ENCODE measurements at places on chromosomes 4 and X.

DNA sequence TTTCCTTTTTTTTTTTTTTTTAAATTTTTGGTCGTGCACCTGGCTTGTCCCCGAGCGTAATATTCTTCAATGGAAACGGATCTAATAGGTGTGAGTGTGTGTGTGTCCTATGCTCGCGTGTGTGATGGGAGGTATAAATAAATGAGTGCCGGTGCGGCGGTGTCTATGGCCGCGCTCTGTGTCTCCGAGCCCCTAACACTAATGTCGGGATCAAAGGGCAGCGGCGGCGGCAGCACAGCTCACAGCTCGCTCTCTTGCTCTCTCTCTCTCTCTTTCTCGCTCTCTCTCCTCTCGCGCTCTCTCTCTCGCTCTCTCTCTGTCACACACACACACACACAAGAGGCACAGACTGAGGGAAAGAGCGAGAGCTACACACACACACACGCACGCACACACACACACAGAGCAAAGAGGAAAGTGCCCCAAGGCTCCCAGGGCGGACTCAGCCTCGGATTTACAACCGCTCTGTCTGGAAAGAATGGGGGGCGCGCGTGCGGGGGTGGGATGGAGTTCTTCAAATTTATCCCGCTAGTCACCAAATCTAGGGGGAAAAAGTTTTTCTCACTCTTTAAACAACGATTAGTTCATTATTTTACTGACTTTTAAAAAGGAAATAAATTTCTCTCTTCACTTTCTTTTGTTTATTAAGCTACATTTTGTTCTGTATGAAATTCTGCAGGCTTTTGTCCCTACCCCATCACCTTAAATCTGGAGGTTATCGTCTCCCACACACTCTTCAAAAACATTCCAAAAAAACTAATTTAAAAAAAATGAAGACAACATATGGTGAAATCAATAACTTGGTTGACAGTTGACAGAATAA is at the start of gene ZNF827:
Gene ZNF827 (minus strand): TSS at position 206 of the 823 bp plus-strand sequence. CDS start 416 bp downstream, outside the sequence.
- peak; percentile 83 for DNase-seq

DNA sequence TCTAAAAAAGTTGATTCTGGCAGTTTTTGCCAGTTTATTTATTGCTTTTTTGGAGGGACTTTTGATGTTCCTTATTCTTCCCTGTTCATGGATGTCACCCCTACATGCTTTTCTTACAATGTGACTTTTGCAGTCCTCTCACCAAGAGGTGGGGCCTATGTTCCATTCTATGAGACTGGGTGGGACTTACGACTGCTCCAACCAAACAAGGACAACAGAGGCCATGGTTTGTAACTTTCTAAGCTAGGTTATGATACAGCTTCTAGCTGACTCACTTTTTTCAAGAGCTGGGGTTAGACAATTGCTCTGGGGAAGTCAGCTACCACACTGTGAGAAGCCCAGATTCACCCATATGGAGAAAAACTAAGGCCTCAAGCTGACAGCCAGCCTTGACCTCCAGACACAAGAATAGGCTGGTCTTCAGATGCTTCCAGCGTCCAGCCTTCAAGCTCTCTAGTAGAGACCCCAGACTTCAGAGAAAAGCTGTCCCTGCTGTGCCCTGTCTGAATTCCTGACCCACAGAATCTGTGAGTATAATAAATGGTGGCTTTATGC is 39.5 kb downstream of the ENOPH1 start:
- no peak for DNase-seq

DNA sequence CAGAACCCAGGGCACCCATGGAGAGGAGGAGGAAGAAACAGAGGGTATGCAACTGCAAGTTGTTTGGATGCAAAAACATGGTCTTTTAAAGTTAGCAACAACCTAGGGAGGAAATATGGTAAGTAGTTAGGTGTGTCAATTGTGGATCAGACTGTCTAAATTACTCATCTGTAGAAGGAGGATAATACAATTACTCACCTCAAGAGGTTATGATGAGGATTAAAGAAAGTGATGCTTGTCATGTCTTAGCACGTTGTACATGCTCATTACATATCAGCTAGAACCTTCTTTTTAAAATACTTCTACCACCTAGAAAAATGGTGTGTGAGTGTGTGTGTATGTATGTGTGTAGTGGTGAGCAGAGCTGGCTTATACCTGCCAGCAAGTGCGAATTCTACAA is 2.3 kb upstream of the C1QTNF7 start:
- no peak for DNase-seq

DNA sequence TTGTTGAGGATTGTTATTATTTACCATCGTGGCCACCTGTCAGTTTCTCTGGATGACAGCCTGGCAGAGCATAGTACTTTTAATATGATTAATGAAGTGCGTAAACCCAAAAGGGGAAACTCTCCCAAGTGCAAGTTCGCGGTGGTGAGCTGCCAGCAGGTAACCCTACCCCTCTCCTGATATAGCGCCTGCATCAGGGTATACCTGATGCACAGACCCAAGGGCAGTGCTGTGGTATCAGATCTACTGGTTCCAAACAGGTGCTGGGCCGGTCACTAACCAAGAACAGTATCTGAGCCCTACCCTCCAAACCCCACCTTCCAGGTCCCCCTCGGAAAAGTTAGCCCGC is 1.6 kb downstream of the RNF150 start:
- no peak for DNase-seq

DNA sequence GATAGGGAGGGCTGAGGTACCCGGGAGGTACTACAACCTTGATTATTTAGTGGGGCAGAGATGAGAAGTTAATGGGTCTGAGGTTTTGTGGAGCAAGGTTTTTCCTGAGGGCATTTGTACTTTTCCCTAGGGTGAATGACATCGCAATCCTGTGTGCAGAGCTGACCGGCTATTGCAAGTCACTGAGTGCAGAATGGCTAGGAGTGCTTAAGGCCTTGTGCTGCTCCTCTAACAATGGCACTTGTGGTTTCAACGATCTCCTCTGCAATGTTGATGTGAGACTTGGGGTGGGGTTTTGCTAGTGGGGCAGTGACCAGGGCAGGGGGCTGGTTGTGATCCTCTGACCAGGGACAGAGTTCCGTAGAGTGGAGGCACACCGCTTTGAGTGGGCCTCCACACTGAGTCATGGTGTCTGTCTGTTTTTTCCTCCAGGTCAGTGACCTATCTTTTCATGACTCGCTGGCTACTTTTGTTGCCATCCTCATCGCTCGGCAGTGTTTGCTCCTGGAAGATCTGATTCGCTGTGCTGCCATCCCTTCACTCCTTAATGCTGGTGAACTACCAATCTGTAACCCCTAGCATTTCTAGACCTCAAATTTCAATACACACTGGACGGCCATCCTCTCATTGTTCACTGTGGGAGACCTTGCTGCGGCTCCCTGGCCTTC is 9.9 kb downstream of the MED12 start:
- DNase-seq = no peak
